ENCODE measurements at places on chromosomes 13 and 19.
A peak's percentile ranks its signal among the peaks of the same experiment; 100 is the strongest.

GRCh38 chr13:31945202-31945961, 86.2 kb upstream of the FRY start:
- no peak for DNase-seq

- no peak for DNase-seq
These were observed 405.2 kb downstream of the KLF12 start for GRCh38 chr13:73729046-73729445.

DNA sequence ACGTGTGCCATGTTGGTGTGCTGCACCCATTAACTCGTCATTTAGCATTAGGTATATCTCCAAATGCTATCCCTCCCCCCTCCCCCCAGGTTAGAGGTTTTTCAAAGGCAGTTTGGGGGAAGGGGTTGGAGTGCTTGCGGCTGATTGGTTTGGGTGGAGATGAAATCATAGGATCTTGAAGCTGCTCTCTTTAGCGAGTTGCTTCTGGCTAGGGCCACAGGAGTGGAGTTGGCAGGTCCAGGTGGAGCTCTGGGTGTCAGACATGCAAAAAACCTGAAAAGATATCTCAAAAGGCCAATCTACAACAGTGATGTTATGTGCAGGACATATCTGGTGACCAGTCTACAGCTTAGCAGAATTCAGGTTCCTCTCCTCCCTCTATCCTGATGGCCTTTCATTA, 32.6 kb upstream of the CXCL17 start:
- no peak for DNase-seq

GRCh38 chr13:75326173-75327134, 155.5 kb downstream of the TBC1D4 start:
- no peak for DNase-seq

- DNase-seq = no peak
These were observed 165.8 kb downstream of the DIAPH3 start for GRCh38 chr13:59997976-59998375.

- no peak for DNase-seq
These were observed 118.9 kb upstream of the UBL3 start for GRCh38 chr13:29969286-29969685.

- DNase-seq = no peak
These were observed 24.5 kb upstream of the CYSLTR2 start for GRCh38 chr13:48629277-48629676.

GRCh38 chr19:33740811-33741396, 55.8 kb upstream of the KCTD15 start:
- DNase-seq = no peak

GRCh38 chr19:13784731-13785452, 10.4 kb upstream of the ZSWIM4 start:
- DNase-seq = peak; percentile 86

DNA sequence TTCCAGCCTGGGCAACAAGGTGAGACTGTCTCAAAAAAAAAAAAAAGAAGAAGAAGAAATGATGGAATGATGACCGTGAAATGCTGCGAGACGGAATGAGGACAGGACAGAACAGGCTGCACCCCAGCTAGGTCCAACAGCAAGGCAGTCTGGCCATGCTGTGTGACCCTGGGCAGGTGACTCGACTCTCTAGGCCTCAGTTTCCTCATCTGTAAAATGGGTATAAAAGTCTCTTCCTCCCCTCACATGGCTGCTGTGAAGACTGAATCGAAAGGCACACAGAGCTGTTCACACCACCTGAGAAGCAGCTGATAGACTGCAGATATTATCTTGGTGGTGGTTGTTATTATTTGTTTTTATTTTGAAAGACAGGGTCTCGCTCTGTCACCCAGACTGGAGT, 22.3 kb downstream of the PTPRS start:
- no peak for DNase-seq

- DNase-seq = no peak
These were observed 295.3 kb downstream of the MZT1 start for GRCh38 chr13:72431981-72432682.

GRCh38 chr13:56713656-56714055, 427.1 kb upstream of the PRR20A start:
- no peak for DNase-seq

- no peak for DNase-seq
These were observed 5.5 kb upstream of the MAMSTR start for GRCh38 chr19:48724796-48725753.

DNA sequence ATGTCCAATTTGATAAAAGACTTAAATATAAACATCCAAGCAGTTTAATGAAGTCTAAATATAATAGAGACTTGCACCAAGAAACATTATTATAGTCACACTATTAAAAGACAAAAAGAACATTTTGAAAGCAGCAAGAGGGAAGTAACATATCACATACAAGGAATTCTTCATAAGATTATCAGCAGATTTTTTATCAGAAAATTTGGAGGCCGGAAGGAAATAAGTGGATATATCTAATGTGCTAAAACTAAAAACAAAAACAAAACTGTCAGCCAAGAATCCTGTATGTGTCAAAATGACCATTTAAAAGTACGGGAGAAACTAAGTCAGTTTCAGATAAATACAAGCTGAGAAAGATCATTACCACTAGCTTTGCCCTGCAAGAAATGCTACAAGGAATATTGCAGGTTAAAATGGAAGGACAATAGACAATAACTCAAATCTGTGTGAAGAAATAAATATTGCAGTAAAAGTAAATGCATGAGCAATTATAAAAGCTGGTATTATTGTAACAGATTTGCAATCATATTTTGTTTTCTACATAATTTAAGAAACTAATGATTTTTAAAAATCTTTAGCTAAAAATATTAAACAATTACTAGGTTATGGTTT, 1665.9 kb upstream of the PCDH20 start:
- DNase-seq = no peak

GRCh38 chr19:51356159-51356801, 9.9 kb downstream of the ETFB start:
- DNase-seq = no peak

GRCh38 chr13:113973218-113974164, at the start of gene C13orf46:
Gene C13orf46, minus strand, starts transcription at chr13:113974076. Its CDS starts 79 bp downstream, at chr13:113973997.
- DNase-seq = no peak

GRCh38 chr19:47520839-47521238, 6.0 kb upstream of the NAPA start:
- DNase-seq = no peak

DNA sequence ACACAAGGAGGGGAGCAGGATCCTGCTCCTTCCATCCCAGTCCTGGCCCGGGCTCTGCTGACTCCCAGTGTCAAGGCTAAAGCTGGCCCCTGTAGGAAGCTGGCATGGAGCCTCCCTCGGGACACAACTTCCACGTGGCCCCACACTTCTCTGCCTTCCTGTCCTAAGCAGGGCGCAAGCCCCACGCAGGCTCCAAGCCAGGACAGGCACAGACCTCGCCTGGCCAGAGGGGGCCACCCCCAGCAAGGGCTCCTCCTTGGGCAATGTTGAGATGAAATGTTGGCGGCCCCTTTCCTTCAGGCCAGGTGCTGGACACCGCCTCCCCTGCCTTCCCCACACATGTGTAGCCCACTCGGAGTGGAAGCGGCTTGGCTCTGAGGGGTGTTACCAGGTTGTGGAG, 66.6 kb downstream of the COL4A1 start:
- DNase-seq = peak; percentile 75

DNA sequence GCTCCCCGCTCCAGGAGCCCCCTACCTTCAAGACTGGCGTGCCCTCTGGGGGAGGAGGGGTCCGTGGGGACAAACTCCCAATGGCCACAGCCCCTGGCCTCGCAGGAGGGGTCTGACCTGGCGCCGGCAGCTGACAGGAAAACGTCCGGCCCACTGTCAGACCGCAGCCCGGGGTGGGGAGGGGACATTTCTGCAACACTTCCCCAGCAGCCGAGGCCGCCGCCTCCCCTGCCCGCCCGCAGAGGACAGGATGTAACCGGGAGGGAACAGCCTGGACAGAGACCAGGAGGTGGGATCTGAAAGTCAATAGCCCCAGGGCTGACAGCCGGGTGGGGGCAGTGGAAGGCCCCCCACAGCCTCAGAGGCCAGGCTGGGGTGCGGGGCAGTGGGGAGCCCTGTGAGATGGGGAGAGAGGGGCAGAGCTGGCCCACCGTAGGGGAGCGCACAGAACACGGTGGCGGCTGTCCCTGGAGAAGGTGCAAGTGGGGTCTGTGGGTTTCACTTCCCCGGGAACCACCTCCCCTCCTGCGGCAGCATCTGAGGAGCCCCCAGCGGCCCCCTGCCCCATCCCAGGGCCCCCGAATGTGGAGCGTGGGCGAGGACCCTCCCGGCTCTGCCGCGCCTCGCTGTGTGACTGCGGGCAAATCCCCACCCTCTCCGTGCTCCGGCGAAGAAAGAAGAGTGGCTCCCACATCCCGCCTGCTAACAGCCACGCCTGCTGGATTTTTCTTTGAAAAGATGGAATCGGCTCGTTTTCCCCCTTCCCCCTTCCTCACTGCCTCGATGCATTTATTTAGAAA, at the start of gene PEAK3:
PEAK3 (minus strand) TSS at position 114 of the 800 bp plus-strand sequence. CDS start 1,244 bp downstream, outside the sequence.
- no peak for DNase-seq

- DNase-seq = no peak
These were observed 12.2 kb downstream of the LAIR1 start for GRCh38 chr19:54352546-54352945.

GRCh38 chr19:45716359-45717130, 14.2 kb downstream of the FBXO46 start:
- DNase-seq = no peak

- DNase-seq = no peak
These were observed 18.5 kb downstream of the ZNF101 start for GRCh38 chr19:19687090-19687489.

DNA sequence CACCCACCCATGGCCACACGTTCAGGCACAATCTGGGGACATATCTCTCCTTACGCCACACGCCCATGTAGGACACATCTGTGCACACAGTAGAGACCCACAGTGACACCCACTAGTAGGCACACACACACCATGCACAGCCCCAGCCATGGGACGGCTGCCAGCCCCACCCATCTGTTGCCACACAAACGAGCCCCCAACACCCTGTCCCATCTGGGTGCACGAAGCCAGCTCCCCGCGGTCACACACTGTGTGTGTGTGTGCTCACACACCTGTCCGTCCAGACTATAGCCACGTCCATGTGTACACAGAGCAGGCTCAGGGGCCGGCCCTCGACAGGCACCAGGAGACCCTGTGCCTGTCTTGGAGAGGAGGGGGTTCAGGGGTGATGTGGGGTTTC, 10.6 kb downstream of the ERFL start:
- no peak for DNase-seq

DNA sequence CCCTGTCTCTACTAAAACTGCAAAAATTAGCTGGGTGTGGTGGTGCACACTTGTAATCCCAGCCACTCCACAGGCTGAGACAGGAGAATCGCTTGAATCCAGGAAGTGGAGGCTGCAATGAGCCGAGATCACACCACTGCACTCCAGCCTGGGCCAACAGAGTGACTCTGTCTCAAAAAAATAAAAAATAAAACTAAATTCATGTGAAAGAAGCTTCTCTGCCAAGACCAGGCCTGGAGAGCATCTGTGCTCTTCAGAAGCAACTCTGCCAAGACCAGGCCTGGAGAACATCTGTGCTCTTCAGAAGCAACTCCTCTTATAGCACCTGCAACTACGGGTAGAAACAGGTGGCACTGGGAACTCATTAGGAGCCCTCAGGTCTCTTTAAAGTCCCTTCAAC, 37.7 kb downstream of the CRYL1 start:
- no peak for DNase-seq

DNA sequence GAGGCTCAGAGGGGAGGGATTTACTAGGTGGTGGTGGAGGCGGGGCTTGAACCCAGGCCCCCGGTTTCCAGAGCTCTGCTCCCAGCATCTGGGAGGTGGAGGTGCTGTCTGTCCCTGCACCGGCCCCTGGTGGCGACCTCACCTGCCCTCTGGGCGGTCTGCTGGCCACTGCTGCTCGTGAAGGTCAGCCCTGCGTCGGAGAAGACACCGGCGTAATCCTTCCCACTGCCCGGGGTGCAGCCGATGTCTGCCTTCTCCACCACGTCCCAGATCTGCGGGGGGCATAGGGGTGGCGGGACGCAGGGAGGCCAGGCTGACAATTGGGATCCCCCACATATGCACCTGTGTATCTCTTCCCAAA, 12.8 kb downstream of the C3 start:
- DNase-seq = no peak

DNA sequence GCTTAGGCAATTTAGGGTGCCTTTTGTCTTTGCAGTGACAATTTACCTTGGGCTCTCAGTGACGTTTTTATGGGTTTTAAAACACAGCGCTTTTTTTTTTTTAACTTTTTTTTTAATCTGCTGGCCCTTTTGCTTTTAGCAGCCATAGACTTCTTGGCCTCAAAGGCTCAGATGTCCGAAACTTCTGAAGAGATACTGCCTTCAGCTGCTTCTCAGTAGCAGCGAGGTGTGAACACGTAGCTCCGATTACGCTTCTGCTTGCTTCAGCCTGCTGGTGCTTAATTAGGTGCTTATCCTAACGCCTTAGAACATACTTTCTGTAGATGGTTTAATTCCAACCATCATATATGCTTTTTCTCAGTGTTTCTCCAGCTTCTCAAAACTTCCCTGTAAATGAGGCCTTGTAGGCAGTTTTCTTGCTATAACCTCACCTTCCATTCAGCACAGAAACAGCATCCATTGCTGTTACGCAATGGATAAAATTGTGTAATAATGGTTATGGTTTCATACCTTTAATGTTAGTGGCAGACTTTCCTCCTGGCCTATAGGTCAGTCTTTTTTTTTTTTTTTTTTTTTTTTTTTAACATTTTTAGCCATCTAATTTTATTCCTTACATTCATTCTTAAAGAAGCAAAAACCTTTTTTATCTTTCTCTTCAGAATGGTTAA, 723.9 kb downstream of the GPC5 start:
- DNase-seq = no peak

- no peak for DNase-seq
These were observed 315.3 kb downstream of the MYO16 start for GRCh38 chr13:108944760-108945159.

DNA sequence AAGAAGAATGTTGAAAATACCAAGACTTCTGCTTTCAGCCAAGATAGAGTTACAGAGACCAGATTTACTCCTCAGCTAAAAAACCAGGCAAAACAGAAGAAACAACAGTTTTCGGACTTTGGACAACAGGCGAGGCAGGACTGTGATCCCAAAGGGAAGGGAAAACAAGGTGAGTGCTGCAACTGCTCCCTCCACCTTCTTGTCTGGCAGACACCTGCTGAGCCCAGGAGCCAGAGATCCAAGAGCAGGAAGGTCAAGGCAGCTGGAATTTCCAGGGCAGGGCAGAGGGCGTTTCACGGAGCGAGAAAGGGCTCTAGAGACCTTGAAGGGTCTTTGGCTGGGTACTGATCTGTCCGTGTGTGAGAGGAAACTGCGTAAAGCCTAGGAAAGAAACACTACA, 32.9 kb upstream of the SLC7A9 start:
- DNase-seq = no peak

DNA sequence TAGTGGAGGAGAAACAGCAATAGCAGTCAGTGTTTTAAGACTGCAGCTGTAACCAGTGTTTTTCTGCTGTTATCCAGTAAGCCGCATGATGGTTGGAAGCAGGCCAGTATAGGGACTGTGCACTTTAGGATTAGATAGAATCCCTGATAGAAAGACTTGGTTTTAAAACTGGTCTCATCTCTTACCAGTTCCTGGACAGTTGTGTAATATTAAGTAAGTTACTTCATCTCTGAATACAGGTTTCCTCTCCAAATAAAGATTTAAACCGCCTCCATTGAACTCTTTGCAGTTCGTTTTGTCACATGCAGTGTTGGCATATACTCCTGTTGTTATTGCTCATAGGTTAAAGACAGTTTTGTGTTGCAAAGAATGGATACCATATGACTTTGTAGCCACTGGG, 25.6 kb downstream of the URI1 start:
- DNase-seq = no peak
